ENCODE measurements at places on chromosomes 16 and 17.

- no peak for DNase-seq
Measured at GRCh38 chr16:48271728-48272127, 24.4 kb upstream of the ABCC11 start.

GRCh38 chr17:45302649-45303173 is 14.1 kb downstream of the MAP3K14 start:
- DNase-seq, result peak; percentile 14

DNA sequence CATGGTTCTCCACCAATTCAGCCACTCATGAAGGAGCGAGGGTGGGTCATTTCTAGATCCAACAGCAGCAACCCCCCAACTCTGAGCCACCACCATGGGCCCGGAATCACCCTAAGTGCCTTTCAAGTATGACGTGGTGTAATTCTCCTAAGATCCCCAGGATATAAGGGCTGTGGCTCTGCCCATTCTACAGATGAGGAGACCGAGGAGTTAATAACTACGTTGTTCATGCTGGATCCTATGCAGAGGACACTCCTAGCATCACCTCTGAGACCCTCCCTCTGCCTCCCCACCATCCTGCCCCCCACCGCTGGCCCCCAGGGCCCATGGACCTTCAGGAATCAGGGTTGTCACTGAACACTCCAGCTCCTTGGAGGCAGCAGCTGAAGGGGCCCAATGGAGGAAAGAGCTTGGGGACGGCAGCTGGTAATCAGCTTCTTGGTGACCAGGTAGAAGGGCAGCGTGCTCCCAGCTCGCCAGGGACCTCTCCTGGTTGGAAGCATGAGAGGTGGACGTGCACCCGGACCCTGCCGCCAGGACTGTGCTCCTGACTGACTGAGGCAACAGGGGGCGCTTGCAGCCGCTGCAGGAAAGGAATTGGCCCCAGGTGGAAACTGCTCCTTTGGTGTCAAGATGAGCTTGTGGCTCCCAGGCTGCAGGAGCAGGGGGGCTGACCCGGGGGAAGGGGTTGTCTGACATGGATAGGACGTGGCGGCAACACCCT is 28.2 kb upstream of the CACNG1 start:
- DNase-seq, result no peak

DNA sequence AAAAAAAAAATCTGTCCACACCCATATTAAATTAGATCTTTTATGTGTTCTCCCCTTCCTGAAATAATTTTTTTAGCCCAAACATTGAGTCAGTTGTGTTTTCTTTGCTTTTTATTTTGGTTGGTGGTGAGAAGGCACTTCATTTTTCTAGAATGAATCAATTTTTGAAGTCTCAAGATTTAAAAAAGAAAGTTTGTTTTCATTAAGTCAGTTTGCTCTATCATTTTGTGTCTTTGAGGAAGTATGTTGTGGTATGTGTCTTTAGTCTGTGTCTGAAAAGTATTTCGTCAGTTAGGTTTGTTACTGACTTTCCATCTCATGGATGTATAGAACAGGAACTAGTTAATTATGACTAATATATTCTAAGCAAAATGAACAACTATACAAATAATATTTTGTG is 3.8 kb downstream of the IGF2BP1 start:
- DNase-seq, result no peak

DNA sequence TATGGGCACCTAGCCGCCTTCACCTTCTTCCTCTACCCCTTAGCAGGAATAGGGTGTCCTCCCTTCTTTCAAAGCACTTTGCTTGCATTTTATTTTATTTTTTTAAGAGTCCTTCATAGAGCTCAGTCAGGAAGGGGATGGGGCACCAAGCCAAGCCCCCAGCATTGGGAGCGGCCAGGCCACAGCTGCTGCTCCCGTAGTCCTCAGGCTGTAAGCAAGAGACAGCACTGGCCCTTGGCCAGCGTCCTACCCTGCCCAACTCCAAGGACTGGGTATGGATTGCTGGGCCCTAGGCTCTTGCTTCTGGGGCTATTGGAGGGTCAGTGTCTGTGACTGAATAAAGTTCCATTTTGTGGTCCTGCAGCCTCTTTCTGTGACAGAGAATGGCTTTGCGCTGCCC is 4.6 kb downstream of the TMUB2 start:
- no peak for DNase-seq

GRCh38 chr17:30520882-30521281 is 43.7 kb downstream of the GOSR1 start:
- DNase-seq, result no peak

DNA sequence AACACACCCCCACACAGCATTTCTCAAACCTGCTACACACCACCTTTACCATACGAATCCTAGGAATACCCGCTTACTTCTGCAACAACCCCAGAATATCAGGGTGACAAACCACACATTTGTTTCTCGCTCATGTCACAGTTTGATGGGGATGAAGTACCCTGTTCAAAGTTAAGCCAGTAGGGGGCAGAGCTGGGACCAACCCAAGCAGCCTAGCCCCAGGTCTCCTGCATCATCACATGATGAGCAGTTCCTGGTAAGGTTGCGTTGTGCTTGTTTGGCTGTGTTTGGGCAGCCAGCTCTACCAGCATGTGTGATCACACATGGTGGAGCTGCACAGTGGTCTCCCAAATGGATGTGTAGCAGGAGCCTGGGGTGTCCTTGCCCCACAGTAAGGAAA is 103.6 kb upstream of the C16orf82 start:
- DNase-seq, result no peak

DNA sequence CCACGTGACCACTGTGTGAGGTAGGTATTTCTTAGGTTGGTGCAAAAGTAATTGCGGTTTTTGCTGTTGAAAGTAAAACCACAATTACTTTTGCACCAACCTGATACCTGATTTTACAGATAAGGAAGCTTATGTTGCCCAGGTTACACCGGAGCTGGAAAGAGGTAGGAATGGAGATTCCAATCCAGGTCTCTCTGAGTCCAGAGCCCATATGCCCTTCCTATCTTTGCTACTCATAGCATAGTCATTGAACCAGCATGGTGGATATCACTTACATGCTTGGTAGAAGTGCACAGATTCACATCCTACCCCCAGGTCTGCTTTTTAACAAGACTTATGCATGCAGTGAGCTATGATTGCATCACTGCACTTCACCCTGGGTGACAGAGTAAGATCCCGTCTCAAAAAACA is 61.8 kb downstream of the ARSG start:
- DNase-seq, result no peak

- no peak for DNase-seq
Measured at GRCh38 chr17:79046916-79047280, 22.9 kb downstream of the C1QTNF1 start.

DNA sequence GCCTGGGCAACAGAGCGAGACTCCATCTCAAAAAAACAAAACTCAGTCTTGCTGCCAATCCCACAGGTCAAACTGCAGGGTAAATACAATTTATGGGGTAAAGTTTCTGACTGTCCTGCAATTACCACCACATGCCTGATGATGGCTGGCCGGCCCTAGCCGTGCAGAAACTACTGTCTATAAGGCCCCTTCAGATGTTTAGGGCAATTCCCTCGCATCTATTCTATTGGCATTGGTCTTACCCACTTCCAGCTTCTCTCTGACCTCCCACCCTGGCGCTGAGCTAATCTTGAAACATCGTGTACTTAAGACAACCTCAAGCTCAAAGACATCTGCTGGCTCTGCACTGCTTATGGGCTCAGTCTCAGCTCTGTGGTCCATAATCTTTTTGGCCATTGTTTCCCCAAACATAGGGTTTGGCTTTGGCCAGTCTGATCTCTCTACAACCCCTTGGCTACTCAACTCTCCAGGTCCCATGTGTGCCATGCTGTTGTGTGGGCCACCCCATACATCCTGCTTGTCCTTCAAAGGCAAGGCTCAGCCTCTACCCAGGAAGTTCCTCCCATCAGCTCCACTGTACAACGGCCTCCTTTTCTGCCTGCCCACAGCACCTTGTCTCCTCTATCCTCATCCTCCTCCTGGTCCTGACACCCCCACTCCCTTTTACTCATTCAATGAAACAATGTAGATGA is 16.6 kb downstream of the MAP3K14 start:
- no peak for DNase-seq

Measured in stimulated activated CD8-positive, alpha-beta memory T cell treated with anti-CD3 and anti-CD28 coated beads, Interleukin-12 subunit alpha, Interleukin-12 subunit beta, amount 100 ng/mL, for 4 hours (primary cell).